Activated T-cell treated with anti-CD3 and anti-CD28 coated beads, Interleukin-2, amount 50 U/mL, for 4 hours (primary cell): ENCODE measurements at places on chromosomes 12 and 14.

DNA sequence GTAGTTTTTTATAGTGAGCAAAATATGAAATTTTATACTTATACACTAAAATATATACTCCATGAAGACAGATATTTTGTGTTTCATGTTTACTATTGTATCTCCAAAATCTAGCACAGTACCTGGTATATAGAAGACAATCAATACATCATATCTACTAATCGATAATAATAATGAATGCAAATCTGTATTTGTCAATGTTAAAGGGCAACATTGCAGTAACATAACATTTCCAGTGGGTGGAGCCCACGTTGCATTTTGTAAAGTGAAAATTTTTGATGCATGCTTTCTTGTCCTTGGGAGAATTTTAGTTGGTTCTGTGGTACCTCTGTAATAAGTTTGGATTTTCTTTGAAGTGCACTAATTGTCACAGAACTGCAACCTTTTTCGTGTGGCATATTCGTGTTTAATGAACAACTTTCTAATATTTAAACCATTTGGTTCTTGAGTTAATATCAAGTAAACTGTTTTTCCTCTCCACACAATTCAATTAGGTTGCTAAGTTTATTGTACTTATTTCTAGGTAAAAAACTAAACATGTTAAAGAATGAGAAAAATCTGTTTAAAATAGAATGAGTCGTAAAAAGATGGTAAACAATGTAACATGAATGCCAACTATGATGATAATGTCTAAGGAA is 47.4 kb downstream of the AVPR1A start:
- no peak for DNase-seq

GRCh38 chr12:53213348-53213747 is 6.3 kb upstream of the ITGB7 start:
- peak; percentile 85 for DNase-seq

- no peak for DNase-seq
These were observed 190.2 kb upstream of the BTG1 start for GRCh38 chr12:92335831-92336230.

GRCh38 chr12:29544428-29545101 is 47.1 kb upstream of the OVCH1 start:
- DNase-seq = no peak

DNA sequence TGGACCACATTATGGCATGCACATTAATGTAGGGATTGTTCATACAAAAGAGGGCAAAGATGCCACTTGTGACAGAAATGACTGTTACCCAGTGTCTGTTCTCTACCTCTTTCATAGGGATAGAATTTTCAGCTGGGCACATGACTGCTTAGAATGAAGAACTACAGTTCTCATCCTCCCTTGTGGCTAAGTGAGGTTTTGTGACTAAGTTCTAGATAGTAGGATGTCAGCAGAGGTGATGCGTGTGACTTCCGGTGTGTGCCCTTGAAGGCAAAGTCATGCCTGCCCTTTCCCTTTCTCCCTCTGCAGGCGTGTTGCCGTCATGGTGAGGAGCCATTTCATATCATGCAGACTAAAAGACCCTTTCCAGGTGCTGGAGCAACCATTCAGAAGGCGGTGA is 99.3 kb downstream of the CACNA1C start:
- DNase-seq = no peak

DNA sequence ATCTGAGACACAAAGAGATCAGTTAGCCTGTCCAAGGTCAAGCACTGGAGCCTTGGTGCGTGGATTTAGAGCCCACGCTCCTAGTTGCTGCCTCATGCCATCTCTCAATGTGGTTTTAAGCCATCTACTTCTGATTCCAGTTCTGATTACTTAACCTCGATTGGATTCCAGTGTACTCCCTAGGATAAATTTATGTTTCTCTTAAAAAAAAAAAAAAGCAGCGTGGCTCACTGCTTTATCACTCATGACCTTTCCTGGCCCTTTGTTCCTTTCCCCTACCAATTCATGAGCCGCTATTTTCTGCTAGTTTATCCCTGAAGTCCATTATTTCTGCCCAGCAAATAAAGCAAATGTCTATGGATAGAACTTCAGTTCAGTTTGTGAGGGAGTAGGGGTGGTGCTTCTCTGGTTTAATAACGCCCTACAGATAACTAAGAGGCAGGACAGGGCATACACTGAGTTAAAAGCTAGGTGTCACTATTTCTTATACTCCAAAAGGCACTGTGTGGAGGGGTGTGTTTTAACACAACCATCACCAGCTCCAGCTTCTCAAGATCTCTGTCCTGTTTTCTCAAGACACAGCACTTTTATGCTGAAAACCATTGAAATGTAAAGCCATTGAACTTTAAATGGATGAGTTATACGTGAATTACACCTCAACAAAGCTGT is 9.8 kb upstream of the PARP11 start:
- no peak for DNase-seq

- DNase-seq = no peak
These were observed 5.8 kb upstream of the MFAP5 start for GRCh38 chr12:8668441-8668840.

GRCh38 chr12:56528846-56529245 is 7.2 kb downstream of the RBMS2 start:
- DNase-seq = no peak

DNA sequence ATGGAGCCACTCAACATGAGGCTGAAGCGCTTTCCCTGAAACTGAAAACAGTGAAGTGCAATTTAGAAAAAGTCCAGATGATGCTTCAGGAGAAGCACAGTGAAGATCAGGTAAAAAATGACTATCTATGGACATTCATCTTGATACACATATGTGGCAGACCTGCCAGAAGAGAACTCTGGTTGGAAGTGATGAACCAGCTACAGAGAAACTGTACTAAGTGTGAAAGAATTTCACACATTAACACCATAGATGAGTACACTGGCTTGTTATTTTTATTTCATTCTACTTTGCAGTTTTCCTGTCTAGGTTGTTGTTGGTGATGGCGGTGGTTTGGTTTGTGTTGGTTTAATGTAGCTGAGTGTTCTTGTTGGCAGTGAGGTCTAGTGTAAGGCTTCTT is 174.7 kb downstream of the ESR2 start:
- no peak for DNase-seq
